Stimulated activated naive CD4-positive, alpha-beta T cell (primary cell): ENCODE measurements at places on chromosomes 12 and 14.

GRCh38 chr12:123468786-123469185 is 10.8 kb downstream of the SNRNP35 start:
- no peak for DNase-seq

- DNase-seq: no peak
These were observed 8.8 kb upstream of the AMHR2 start for GRCh38 chr12:53414756-53415417.

- DNase-seq: no peak
These were observed 47.3 kb upstream of the ESRRB start for GRCh38 chr14:76328457-76329137.

DNA sequence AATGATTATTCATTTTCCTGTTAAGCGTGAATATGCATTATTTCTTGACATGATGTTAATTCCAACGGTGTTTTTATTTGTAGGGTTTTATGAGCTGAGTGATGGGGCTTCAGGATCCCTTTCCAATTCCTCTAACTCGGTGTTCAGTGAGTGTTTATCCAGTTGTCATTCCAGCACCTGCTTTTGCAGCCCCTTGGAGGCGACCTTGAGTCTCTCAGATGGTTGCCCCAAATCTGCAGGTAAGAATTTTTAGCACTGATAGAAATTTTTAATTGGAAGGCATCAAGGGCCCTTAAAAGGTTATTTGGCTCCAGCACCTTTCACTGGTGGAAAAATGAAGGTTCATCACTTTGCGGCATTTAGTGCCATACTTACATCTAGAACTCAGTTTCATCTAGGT is 3.7 kb downstream of the DACT1 start:
- DNase-seq: no peak

- no peak for DNase-seq
These were observed 31.9 kb upstream of the ATP2A2 start for GRCh38 chr12:110249105-110249504.

GRCh38 chr14:69398818-69399210 is 322 bp downstream of the SLC39A9 start:
- no peak for DNase-seq

DNA sequence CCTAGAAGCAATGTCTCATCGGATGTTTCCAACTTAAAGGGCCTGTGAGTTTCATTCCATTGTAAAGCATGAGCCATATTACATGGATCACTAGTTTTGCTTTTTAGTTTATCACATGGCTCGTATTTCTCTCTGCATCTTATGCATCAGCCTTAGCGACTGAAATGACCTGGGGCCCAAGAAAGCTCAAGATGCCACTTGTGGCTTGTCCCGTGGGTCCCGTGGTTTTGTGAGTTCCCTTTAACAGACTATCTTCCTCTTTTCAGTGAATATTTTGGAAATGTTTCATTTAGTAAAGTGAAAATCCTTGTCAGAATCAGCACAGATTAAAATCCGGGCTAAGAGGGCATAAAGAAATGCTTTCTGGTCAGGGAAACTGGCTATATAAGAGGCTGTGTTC is 86.2 kb upstream of the PPM1H start:
- DNase-seq: no peak

DNA sequence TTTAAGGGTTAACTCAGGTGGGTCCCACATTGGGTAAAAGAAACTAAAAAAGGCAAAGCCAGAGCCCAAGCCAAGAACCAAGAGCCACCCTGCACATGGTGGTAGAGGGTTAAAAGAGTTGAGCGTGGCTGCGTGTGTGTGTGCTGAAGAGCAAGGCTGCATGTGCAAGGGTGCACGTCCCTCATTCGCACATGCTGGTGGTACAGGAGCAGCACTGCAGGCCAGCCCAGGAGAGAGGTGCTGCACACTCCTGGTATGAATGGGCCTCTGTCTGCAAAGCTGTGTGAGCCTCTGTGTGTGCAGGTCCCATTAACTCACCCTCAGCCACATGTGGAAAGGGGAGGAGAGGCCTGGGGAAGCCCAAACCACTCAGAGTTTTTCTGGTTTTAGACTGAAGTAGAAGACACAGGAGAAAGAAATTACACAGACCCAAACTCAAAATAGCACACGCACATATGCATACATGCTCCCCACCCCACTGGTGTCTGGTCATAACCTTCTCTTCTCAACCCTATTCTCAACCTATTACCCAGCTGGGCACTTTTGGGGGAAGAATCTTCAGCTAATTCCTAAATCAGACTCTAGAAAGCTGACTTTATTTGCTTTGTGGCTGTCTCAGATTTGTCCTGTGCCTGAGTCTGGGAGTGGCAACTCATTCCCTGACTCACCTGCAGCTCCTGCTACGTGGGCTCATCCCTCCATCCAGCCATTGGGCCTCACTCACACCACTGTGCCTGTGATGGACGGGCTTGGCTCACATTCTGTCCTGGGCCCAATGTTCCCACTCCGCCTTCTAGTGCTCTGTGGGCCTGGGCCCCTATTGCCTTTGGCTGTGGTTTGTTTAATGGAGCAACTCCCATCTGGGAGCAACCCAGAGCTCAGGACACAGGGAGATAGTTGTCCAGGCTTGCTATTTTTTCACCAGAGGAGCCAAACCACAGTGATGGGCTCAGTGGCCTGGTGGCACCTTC is 30.8 kb upstream of the COL2A1 start:
- DNase-seq: no peak

DNA sequence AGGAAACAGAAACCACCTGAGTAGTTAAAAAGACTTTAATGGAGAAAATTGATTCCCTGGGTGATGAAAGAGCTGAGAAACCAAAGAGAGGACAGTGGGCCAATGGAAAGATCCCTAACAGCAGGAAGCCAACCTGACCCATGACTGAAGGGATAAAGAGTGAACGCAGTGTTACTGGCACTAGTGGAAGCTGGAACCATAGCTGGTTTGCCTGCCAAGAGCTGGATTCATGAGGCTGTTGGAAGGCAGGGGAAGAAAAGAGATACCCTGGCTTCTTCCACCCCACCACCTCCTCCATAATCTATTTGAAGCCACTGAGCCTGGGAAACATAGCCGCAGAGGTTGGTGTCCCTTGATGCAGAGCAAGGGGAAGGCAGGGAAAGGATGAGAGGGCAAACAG is 125.5 kb upstream of the PRKD1 start:
- DNase-seq: no peak

DNA sequence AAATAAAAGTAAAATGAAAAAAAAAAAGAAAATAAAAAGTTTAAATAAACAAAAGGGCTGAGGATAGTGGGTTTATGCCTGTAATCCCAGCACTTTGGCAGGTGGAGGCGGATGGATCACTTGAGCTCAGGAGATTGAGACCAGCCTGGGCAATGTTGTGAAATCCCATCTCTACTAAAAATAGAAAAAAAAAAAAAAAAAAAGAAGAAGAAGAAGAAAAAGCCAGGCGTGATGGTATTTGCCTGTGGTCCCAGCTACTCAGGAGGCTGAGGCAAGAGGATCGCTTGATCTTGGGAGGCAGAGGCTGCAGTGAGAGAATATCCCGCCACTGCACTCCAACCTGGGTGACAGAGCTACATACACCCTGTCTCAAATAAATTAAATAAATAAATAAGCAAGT is 3.9 kb downstream of the TAOK3 start:
- DNase-seq: no peak

GRCh38 chr14:82075566-82075965 is 541.9 kb upstream of the SEL1L start:
- DNase-seq: no peak

DNA sequence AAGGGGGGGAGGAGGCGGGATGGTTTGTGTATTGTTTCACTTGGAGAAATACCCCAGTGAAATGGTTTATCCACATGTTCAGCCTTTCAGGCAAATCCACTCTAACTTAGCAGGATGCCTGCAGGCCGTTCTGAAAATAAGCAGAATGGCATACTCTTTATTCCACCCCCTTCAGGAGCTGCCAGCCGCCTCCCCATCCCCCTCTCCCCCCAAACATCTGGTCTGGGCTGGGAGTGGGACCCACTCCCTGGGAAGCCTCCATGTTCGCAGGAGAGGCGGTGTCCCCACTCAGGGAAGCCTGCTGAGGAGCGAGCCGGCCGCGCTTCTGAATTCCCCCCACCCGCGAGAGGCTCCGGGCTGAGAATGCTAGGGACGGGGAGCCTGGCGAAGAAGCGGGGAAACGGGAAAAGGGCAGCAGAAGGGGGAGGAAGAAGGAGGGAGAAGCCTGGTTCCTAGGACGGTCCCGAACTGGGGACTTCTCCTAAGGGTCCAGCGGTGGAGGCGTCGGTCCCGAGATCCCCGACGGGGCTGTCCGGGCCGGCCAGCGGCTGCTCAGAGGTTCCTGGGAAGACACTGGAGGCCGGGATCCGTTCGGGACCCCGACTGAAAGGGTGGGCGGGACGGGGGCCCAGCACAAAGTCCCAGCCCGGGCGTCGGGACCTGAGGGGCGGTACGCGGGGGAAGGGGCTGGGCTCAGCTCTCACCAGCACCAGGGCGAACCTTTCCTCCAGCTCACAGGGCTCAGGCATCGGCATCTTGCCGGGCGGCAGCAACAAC is 666 bp downstream of the FMNL3 start:
- DNase-seq: peak; percentile 59

GRCh38 chr12:111598637-111599452 is at the start of gene ATXN2:
ATXN2 (minus strand) TSS chr12:111599315; CDS start chr12:111599034, 281 bp downstream.
- DNase-seq: peak; percentile 90

- peak; percentile 87 for DNase-seq
These were observed 6.2 kb downstream of the ISCU start for GRCh38 chr12:108568338-108569154.

- DNase-seq: peak; percentile 58
These were observed 32.6 kb upstream of the PLEKHG3 start for GRCh38 chr14:64671591-64671990.

- DNase-seq: no peak
These were observed 54.6 kb downstream of the ADGRD1 start for GRCh38 chr12:131008131-131008912.

DNA sequence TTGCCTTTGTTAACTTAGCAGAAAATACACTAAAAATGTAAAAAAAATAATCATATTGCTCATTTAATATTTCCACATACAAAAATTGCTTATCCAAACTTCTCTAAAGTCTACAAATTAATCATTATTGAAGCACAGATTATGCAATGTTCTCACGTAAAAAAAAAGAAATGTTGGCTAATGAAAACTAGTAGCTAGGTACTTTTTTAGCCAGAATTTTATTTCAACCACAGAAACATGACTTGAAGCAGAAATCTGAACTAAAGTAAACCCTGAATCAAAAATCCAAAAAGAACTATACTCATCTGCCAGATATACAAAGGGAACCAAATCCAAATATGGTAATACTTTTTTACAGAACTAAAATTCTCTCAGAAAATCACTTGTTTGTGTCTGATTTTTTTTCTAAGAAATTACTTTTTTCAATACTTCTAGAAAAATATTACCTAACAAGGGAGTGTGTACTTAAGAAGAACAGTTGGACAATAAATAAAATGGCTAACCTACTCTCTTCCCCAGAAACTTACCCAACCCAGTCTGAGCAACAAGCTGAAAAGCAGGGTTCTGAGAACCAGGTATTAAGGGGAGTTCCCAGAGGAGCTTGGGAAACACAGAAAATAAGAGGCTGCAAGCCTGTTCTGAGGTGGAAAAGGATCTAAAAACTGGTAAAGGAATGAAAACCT is 78.4 kb upstream of the RAP1B start:
- DNase-seq: no peak

DNA sequence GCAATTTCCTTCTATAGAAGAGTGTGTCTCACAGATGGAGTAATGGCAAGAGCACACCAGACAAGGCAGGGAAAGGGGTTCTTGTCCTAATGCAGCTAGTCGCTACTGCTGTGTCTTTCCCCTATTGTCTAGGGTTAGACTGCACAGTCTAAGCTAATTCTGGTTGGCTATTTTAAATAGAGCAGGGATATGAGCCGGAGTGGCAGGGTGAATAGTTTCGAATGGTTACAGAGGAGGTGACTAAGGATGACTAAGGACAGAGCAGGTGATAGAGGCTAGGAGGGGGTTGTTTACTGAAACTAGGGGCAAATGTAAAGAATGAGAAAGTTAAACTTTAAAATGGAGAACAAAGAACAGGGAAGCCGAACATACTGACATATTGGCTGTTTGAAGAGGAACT is 25.6 kb upstream of the CPNE8 start:
- DNase-seq: no peak

DNA sequence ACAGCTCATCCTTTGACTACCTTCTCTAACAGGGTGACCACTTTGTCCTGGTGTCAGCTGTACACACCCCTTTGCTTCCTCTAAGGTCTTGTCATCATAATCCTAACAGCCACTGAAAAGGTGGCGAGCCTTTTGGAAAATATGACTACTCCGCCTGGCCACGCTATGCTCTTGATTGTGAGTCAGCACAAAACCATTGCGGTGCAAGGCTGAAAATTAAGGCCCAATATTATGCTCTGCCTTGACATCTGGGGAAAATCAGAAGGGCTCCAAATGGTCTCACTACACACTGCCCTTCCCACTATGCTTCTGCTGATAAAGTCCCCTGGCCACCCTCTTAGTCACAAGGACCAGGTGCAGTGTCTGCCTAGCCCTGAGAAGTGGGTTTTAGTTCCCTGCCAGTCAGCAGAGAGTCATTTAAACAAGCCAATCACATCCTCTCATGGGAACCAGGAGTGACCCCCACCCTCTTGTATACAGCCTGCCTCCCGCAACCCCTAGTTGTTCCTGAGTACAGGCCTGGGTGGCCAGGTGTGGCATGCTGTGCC is 34.3 kb downstream of the FGD6 start:
- no peak for DNase-seq

GRCh38 chr12:120932956-120933526 is 28.9 kb upstream of the SPPL3 start:
- no peak for DNase-seq

DNA sequence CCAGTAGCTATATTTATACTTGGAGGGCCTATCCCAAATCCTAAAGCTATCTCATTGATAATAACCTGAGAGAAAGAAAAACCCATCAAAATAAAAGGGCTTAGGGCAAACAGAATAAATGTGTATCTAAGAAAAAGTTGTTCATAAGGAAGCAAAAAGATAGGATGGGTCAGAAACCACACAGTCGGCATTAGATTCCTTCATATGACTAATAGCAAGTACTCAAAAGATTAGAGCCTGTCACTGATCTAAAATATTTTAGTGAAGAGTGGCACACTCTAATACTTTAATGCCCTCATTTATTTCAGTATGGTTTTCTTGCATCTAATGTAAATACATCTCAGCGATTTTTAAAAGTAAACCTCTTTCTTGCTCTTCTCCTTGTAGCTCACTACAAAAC is 17.1 kb upstream of the NAV3 start:
- DNase-seq: no peak

DNA sequence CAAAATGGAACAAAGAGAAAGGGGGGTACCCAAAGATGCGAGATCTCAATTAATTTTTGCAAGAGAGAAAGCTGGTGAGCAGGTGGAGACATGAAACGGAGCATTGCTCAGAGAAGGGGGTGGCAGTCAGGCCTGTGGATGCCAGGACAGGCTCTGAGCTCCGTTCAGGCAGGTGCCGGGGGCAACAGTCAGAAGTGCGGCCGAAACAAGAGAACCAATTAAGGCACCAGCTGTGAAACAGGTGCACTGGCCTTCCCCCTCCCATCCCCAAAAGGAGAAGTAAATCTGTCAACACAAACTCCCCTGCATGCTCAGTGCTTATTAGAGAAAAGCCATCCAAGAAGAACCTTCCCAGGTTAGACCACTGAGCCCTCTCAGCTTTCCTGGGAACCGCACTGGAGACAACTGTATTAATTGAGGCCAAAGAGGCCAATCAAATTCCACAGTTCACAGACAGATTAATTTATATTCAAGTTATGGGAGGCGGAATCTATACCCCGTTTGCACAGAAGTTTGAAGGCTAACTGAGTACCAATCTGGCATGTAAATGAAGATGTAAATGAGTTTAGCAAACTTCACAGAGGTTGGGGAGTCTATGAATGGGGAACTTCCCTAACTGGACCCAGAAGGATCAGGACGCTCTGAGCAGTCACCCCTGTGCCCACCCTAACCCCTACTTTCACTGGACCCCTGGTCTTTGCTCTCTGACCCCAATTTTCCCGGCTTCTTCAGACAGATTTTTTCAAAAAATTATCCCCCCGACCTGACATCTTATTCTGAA is 20.9 kb downstream of the OAS2 start:
- DNase-seq: no peak
